Stimulated activated CD8-positive, alpha-beta memory T cell treated with anti-CD3 and anti-CD28 coated beads, Interleukin-15, amount 100 ng/mL, for 1 hour (primary cell): ENCODE measurements at places on chromosomes 7 and 10.
A peak's percentile ranks its signal among the peaks of the same experiment; 100 is the strongest.

GRCh38 chr7:150842716-150843115 is 9.6 kb upstream of the AOC1 start:
- DNase-seq, result no peak

DNA sequence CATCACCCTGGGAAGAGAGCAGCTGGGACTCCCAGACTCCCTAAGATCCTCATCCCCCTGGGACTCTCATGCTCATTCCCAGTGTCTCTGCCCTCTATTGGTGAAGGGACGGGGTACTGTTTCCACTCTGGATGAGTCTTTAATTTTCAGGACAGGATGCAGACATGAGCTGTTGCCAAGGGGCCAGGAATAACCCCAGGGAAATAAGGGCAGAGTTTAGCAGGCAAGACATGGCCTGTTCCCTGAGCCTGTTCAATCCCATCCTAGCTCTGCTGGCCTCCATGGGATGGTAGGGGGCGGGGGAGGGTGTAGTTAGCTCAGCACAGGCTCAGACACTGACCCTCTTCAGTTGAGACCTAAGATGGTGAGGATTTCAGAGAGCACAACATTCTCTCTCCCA is 14.0 kb downstream of the C10orf105 start:
- DNase-seq, result no peak

- DNase-seq, result no peak
Observed at GRCh38 chr10:69345402-69345801, 67.1 kb downstream of the HK1 start.

- no peak for DNase-seq
Observed at GRCh38 chr7:132773527-132773956, 197.3 kb upstream of the PLXNA4 start.

- DNase-seq, result no peak
Observed at GRCh38 chr7:83077328-83077727, 85.4 kb downstream of the PCLO start.

- DNase-seq, result no peak
Observed at GRCh38 chr7:94145602-94146001, 141.4 kb upstream of the BET1 start.

DNA sequence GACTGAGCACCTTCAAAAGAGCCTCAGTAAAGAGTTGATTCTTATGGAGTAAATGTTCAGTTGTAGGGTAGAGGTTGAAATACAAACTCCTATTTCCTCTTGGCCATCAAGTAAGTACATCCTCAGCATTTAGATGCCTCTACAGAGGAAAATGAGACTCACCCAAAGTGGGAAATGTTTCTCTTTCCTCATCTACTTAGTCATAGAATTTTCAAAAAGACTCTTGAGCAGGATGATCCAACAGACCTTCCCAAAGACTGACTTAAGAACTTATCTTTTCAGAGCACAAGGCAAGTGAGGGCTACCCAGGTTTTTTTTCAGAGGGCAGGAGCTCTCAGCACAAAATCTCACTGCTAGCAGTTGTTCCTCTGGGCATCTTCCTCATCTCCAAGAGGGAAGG is 449.1 kb downstream of the KCNMA1 start:
- no peak for DNase-seq

- no peak for DNase-seq
Observed at GRCh38 chr7:130361681-130362080, 17.1 kb downstream of the CPA5 start.

GRCh38 chr10:59606551-59606961 is 103.1 kb downstream of the SLC16A9 start:
- DNase-seq, result no peak

DNA sequence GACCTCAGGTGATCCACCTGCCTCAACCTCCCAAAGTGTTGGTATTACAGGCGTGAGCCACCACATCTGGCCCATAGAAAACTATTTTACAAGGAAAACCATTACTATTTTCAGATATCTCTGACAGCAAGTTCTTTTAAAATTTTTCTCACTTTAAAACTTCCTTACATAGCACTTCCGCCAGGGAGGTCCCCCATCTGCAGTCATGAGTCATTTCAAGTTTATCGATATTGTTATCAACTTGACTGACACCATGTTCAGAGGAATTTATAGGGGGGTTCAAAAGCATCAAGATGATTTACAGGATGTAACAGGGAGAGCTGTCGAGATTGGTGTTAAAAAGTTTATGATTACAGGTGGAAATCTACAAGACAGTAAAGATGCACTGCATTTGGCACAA is 88.8 kb downstream of the NRBF2 start:
- no peak for DNase-seq

DNA sequence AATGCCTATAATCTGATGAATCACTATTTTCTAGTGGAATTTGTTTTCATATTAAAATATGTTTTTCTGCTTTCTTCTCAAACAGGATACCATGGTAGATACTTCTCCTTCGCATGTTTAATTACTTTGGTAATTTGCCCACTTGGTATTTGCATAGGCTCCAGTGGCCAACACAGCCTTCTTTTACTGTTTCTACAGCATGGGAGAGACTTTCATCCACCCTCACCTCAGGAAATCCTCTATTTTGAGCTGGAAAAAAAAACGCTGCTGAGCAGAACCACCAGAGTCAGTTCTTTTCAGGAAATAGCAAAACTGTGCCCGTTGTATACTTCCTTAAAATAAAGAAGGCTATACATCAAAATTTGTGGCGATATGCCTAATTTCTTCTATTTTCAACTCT is 213.3 kb downstream of the MDFIC start:
- DNase-seq, result no peak

GRCh38 chr7:107387573-107388219 is 82.2 kb upstream of the GPR22 start:
- DNase-seq, result no peak

- peak; percentile 61 for DNase-seq
Observed at GRCh38 chr7:1086588-1087464, 1.1 kb upstream of the GPER1 start.

GRCh38 chr10:17836942-17837341 is 27.8 kb downstream of the MRC1 start:
- DNase-seq, result no peak

DNA sequence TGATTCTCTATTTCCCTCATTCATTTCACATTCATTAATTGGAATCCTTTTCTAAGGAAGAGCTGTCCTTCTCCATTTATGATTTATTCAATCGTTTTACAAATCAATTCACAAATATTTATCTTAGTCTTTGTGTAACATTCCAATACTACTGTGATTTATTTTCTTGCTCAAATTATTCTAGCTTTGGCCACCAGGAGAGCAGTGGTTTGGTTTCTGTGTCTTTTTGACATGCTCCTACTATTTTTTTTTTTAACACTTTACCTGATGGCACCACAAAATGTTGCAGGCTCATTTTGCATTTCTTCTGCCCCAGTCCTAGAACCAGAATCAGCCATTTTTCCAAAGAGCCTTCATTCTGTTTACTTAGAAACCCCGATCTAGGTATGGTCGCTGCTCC is 13.3 kb upstream of the RBM33 start:
- DNase-seq, result no peak

DNA sequence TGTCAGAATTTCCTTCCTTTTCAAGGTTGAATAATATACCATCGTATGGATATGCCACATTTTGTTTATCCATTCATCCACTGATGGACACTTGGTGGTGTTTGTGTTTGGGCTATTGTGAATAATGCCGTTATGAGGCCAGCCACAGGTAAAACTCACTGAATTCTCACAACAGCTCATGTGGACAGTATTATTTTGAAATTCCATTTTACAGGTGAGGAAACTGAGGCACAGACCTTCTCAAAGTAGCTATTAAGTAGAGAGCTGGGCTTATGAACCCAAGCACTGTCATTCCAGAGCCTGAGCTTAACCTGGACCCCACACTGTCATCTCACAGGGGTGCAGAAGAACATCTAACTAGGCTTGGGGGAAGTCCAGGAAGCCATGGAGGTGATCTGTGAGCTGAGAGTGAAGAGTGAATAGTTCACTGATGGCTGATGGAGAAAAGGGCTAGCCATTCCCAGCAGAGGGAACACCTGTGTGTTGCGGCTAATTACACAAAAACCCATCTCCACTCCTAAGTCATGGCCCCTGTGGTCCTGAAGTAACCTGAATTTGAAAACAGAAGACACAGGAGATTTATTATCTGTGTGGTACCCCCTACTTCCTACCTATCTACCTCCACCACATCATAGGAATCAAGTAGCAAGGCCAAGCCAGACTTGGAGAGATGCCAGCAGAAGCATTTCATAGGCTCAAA is 8.7 kb downstream of the INMT start:
- no peak for DNase-seq

- DNase-seq, result no peak
Observed at GRCh38 chr10:107687701-107688100, 523.2 kb upstream of the SORCS1 start.

DNA sequence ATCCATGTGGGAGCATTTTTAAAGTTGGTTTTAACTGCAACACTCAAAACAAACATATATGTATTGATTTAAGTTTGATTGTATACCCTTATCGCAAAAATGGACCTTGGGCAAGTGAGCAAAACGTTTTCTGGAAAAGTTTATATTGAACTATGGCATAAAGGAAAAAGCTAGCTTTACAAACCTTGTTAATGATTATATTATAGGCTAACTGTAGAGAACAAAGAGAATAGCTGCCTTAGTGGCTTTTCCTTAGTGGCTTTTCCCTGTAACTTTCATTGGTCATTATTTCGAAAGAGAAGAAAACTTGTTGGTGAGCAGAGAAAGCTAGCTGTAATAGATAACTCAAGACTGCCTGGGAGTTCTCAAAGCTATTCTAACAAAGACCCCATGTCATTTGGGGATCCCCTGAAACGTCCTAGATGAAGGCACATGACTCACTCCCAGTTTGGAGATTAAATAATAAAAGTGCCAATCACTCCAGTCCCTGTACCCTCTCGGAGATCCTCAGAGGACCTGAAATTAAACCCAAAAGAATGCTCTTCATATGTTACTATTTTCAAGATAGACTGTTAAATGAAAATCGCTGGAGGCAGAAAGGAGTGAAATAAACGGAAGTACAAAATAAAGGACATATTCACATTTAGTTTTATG is 92.1 kb downstream of the SRI start:
- no peak for DNase-seq

GRCh38 chr7:6359734-6360133 is 87.3 kb upstream of the CYTH3 start:
- no peak for DNase-seq

GRCh38 chr7:127378537-127378936 is 14.0 kb downstream of the ZNF800 start:
- no peak for DNase-seq

GRCh38 chr7:83178066-83178465 is 15.4 kb upstream of the PCLO start:
- DNase-seq, result no peak

GRCh38 chr10:45006276-45007030 is 5.7 kb downstream of the ZNF22 start:
- no peak for DNase-seq

DNA sequence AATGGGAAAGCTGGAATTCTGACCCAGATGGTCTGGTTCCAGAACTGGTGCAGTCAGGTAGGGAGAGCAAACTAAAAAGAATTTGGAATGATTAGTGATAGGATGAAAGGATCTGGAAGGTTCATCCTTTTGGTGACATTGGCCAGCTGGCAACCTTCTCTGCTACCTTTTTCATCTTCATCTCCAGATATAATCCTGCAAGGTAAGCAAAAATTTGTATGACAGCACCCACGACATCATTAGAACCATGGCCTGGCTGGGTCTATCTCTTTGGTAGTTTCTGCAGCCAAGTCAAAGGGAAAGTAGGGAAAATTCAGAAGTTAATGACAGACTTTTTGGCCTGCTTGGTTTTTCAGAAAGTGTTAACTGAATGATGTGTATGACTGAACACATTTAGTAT is 188.9 kb upstream of the MALRD1 start:
- DNase-seq, result no peak

GRCh38 chr7:89029864-89030263 is 234.3 kb upstream of the TEX47 start:
- no peak for DNase-seq

DNA sequence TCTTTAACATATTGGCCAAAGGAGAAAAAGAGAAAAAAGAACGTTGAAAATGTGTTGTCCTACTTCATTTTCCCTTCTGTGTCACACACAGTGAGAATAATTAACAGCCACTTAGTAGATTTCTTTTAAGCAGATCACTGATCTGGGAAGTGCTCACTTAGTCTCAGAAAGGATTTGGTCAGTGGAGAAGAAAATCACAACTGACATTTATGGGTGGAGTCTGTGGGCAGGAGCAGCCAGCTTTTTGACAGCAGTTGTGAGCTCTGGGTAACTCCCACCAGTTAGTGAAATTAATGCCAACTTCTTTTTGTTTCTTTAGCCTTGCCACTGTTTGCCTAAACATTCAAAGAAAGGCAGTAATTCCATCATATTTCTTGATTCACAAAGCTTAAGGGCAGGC is 49.7 kb downstream of the CDK14 start:
- no peak for DNase-seq
